ENCODE measurements at places on chromosomes 12 and 14. TPM values are rescaled to one million over a fixed set of nuclear protein-coding genes. Genes with fewer than 3 reads are reported as not detected.

DNA sequence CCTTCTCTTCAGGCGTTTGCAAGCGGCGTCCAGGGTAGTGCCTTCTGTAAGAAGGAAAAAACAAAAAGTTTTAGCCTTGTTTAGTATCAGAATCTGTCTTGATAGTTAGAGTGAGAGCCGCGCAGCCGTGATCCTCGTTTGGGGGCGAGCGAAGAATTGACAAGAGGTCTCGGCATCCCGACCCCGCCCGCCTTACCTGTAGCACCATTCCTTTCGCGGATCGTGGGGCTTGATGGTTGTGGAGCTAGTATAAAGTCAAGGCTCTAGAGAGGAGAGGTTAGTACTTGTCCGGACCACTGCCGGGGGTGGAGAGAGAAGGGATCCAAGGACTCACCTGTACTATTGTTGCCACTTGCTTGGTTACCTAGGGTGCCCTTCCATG is 494 bp downstream of the TMTC3 start:
- H3K4me1 ChIP-seq: peaks cover 18% of the 10 kb centered on the region
- peak overlapping the region; percentile 88 for H3K4me3 ChIP-seq
- no peaks in the 10 kb centered on the region for H3K36me3 ChIP-seq
- DNase-seq: no peak

Gene ZNF839
- total RNA-seq: 9.4 TPM

GRCh38 chr14:23361763-23362162 is 3.2 kb downstream of the EFS start:
- H3K4me1 ChIP-seq: no peaks in the 10 kb centered on the region
- H3K27me3 ChIP-seq: no peaks in the 10 kb centered on the region
- DNase-seq: no peak

- DNase-seq: no peak
- no peak overlapping the region for H3K27ac ChIP-seq
- H3K4me1 ChIP-seq: peaks cover 3% of the 10 kb centered on the region
- no peak overlapping the region for H3K4me3 ChIP-seq
- no peaks in the 10 kb centered on the region for H3K27me3 ChIP-seq
These were observed 96.2 kb downstream of the BBS10 start for GRCh38 chr12:76252031-76252430.

GRCh38 chr12:82688035-82688501 is 1.4 kb downstream of the TMTC2 start:
- no peak overlapping the region for H3K27ac ChIP-seq
- no peaks in the 10 kb centered on the region for H3K27me3 ChIP-seq
- H3K4me1 ChIP-seq: no peaks in the 10 kb centered on the region
- no peaks in the 10 kb centered on the region for H3K36me3 ChIP-seq

Gene TPPP2
- total RNA-seq: not detected

DNA sequence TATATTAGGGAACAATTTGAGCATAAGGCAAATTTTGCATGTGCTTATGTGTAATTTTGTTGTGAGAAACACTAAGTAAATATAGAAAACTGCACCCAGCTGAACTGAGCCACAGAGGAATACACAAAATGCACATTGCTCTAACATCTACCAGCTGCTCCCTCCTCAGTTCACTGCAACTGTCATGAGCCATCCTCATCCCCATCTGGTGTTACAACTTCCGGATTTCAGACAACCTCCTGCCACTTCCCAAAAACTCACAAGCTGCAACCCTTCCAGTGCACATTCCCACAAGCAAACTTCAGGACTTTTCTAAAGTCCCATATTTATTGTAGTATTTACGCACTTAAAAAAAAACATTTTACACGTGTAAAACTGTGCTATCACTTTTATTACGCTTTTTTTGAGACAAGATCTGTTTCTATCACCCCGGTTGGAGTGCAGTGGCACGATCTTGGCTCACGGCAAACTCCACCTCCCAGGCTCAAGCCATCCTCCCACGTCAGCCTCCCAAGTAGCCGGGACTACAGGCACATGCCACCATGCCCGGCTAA is 169.1 kb upstream of the TBX3 start:
- no peak for DNase-seq
- H3K4me1 ChIP-seq: no peaks in the 10 kb centered on the region
- no peak overlapping the region for H3K4me3 ChIP-seq
- no peaks in the 10 kb centered on the region for H3K36me3 ChIP-seq

GRCh38 chr12:57240066-57240921 is 10.7 kb downstream of the STAC3 start:
- H3K4me1 ChIP-seq: peaks cover 6% of the 10 kb centered on the region
- H3K36me3 ChIP-seq: no peaks in the 10 kb centered on the region
- no peak overlapping the region for H3K27ac ChIP-seq
- peaks cover 84% of the 10 kb centered on the region for H3K27me3 ChIP-seq

GRCh38 chr14:31596342-31597095 is 35.3 kb downstream of the NUBPL start:
- H3K27ac ChIP-seq: no peak overlapping the region
- DNase-seq: no peak
- H3K4me3 ChIP-seq: no peak overlapping the region
- H3K4me1 ChIP-seq: no peaks in the 10 kb centered on the region

Gene GYS2
- not detected for total RNA-seq

DNA sequence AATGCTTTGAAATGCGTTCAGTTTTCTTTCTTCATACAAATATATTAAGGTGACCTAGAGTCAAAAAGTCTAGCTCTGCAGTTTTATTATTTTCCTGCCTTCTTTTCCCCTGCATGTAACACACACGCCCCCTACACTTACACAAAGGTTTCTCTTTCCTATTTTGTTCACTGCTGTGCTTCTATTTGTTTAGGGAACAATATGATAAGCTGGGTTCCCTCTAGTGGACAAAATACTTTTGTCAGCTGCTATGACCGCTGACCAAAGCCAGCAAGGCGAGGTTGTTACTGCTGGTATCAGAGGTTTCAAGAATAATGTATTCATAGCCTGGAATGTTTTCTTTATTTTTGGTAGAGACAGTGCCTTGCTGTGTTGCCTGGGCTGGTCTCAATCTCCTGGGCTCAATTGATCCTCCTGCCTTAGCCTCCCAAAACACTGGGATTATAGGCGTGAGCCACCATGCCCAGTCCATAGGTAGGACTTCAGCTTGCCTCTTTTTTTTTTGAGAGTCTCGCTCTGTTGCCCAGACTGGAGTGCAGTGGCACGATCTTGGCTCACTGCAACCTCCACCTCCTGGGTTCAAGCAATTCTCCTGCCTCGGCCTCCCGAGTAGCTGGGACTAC is 33.4 kb downstream of the FNTB start:
- H3K36me3 ChIP-seq: no peaks in the 10 kb centered on the region
- no peak overlapping the region for H3K27ac ChIP-seq
- DNase-seq: no peak
- H3K27me3 ChIP-seq: no peaks in the 10 kb centered on the region

DNA sequence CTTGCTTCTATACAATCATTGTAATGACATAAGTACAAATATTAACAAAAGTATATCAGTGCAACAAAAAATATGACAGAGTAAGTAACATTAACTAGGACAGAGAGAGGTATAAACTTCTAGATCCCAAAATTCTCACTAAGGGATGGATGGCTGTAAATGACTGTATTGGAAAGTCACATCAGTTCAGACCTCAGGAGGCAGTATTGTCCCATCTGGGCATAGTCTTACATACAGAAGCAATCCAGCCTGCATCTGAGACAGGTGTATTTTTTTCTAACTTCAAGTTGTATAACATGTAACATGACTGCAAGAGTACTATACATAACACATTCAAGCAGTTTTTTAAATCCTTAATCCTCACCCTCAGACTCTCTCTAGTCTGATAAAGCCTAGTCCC is 99.0 kb downstream of the GARIN6 start:
- H3K27ac ChIP-seq: no peak overlapping the region
- no peaks in the 10 kb centered on the region for H3K27me3 ChIP-seq
- H3K4me3 ChIP-seq: no peak overlapping the region
- H3K36me3 ChIP-seq: no peaks in the 10 kb centered on the region

DNA sequence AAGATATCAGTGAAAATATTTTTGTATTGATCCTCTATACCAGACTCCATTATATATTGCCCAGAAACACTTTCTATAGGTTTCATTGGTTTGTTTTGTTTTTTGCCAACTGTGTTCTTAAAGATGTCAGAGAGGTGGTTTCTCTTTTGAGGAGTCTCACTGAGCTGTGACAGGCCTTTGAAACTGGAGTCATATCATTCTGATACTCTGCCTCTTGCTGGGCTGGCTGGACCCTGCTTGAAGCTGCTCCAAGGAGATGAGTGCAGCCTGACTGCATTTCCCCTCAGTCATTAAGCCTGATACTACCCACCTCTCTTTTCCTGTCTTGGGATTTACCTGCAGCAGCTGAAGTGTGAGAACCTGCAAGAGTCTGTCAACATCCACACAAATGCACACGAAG is 16.4 kb upstream of the TAS2R30 start:
- H3K27me3 ChIP-seq: no peaks in the 10 kb centered on the region
- no peak for DNase-seq
- H3K4me1 ChIP-seq: peaks cover 2% of the 10 kb centered on the region
- H3K27ac ChIP-seq: no peak overlapping the region
- H3K36me3 ChIP-seq: peaks cover 5% of the 10 kb centered on the region

- no peak overlapping the region for H3K27ac ChIP-seq
- no peaks in the 10 kb centered on the region for H3K27me3 ChIP-seq
- no peaks in the 10 kb centered on the region for H3K36me3 ChIP-seq
- H3K4me3 ChIP-seq: no peak overlapping the region
- H3K4me1 ChIP-seq: no peaks in the 10 kb centered on the region
These were observed 6.7 kb downstream of the SDS start for GRCh38 chr12:113396828-113397496.

Gene ESRRB
- 0.48 TPM for total RNA-seq

Gene OTUB2
- total RNA-seq: 4.1 TPM

DNA sequence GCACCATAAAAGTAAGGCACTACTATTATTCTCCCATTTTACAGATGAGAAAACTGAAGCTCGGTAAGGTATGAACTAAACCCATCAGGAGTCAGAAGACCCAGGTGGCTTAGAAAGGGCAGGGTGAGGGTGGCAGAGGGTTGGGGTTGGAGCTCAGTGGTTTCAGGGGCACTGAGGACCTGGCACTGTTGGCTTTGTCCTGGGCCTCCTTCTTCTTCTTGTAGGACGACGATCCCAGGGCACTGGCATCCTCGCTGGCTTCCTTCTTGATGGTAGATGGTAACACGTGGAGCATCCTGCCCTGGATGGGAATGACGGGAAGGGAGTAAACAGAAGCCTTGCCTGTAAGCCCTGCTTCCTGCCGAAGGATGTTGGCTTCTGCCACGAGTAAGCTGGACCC is 19.9 kb downstream of the RBM19 start:
- no peak overlapping the region for H3K27ac ChIP-seq
- H3K4me1 ChIP-seq: no peaks in the 10 kb centered on the region
- H3K4me3 ChIP-seq: no peak overlapping the region
- peaks cover 58% of the 10 kb centered on the region for H3K36me3 ChIP-seq

DNA sequence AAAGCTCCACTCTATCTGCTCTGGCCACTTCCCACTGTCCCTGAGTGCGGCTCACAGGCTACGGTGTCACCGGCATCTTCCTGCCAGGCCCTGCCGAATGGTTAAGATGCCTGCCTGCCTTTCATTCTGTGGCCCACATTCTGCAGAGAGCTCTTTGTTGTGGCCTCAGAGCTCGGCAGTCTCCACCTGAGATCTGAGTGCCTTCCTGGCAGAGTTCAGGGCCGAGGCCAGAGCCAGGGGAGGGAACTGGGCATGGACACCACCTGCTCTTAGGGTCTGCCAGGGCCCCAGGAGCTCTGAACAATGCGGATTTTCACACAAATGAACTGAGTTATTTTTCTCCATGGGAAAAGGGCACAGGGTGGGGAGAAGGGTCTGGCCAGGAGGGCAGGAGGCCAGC is 127.2 kb downstream of the RBM19 start:
- no peak for DNase-seq
- no peak overlapping the region for H3K27ac ChIP-seq
- H3K4me1 ChIP-seq: no peaks in the 10 kb centered on the region
- no peaks in the 10 kb centered on the region for H3K27me3 ChIP-seq
- H3K36me3 ChIP-seq: no peaks in the 10 kb centered on the region
- H3K4me3 ChIP-seq: no peak overlapping the region

GRCh38 chr14:74886001-74886400 is 4.3 kb downstream of the DLST start:
- H3K27ac ChIP-seq: peak overlapping the region; percentile 17
- peak overlapping the region; percentile 17 for H3K4me3 ChIP-seq

DNA sequence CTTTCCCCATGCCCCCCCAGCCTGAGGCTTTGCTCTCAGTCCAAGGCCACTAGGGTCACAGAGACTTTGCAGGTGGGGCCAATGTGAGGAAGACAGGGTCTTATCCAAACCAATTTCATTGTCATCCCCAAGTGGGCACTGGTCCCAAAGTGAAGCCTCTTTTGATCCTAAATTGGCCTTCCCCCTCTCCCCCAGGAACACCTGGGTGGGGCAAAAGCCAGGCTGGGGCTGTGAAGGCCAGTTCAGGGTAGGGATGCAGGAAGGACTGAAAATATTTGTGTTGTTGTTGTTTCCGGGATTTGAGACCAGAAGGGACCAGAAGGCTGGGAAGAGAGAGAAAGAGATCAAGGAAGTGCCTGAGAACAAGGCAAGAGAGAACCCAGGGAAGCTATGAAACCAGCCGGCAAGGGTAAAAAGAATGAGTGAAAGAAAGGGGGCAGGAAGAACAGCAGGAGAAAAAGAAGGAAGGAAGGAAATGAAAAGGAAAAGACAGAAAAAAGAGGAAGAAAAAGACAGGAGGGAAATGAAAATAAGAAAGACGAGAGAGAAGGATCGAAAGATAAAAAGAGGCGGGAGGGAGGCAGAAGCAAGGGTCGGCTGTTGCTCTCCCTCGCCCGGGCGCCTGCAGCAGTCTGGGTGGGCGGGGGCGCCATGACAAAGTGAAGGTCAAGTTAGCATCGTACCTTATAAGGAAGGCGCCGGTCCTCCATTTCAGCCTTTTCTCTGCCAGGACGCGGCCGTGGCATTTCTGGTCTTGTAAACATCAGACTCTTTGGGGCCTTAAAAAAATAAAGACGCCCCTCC is 7.4 kb upstream of the HOXC11 start:
- peaks cover 8% of the 10 kb centered on the region for H3K36me3 ChIP-seq
- H3K27ac ChIP-seq: no peak overlapping the region
- peak overlapping the region; percentile 45 for H3K4me3 ChIP-seq
- peaks cover 1% of the 10 kb centered on the region for H3K4me1 ChIP-seq
- peaks cover 100% of the 10 kb centered on the region for H3K27me3 ChIP-seq

DNA sequence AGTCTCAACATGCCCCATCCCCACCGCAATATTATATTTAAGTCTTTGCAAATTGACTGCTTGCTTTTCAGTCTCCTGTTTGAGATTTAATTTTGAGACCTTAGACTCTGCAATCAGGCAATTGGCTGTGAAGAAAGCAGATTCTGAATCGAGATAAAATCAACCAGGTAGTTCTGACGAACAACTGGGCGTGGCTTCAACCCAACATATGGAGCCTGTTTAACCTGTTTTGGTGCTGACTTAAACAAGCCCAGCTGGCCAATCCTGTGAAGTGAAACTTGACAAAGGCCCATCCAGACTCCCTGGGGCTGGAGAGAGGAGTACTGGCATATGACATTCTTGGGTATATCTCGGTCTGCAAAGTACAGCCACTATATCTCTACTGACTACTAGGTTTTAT is 9.8 kb upstream of the CIPC start:
- peaks cover 19% of the 10 kb centered on the region for H3K4me1 ChIP-seq
- no peaks in the 10 kb centered on the region for H3K27me3 ChIP-seq
- H3K4me3 ChIP-seq: peak overlapping the region; percentile 37
- peak overlapping the region; percentile 74 for H3K27ac ChIP-seq
- H3K36me3 ChIP-seq: no peaks in the 10 kb centered on the region
- DNase-seq: peak; percentile 80

Gene ALX1
- total RNA-seq: 0.80 TPM

Gene SLC39A2
- total RNA-seq: 0.22 TPM
